ENCODE measurements at places on chromosomes 13 and 19.

DNA sequence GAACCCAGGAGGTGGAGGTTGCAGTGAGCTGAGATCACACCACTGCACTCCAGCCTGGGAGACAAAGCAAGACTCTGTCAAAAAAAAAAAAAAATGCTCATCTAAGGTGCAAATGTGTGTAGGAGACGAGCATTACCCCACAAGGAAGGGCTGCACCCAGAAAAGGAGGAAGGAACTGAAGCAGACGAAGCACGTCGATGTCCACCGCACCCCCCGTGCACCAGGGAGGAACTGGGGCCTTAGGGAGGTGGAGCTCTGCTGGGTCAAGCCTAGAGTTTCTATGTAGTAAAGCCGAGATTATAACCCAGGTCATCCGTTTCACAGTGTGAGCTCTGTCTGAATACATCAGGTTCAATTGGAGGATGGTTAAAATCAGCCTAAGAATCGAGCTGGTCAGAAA, 1.1 kb downstream of the VSTM1 start:
- DNase-seq, result no peak

DNA sequence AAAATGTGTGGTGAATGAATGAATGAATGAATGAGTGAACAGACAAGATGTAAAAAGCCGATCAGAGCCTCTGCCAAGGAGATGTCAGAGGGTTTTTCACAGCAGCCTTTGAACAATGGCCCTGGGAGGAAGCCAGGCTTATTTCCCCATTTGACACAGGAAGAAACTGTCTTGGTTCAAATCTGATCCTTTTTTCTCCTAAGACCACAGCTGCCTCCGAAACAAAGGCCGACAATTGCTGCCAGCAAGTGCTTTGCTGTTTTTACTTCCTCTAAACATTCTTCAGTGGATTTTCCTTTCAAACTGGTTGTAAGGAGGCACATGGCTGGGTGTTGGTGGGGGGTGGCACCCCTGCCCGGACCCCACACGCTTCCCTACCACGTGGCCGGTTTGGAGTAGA, 44.2 kb upstream of the HOMER3 start:
- no peak for DNase-seq

DNA sequence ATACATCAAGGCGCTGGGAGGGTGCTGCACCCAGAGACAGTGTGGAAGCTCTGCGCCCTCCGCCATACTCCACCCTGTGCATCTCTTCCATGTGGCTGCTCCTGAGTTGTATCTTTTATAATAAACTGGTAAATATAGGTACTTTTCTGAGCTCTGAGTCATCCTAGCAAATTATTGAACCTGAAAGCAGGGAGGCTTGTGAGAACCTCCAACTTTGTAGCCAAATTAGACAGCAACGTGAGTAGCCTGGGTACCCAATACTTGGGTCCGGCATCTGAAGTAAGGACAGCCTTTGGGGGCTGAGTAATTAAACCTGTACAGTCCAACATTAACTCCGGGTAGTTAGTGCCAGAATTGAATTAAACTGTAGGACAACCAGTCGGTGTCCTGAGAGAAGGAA, 57.4 kb downstream of the RUBCNL start:
- DNase-seq, result no peak

DNA sequence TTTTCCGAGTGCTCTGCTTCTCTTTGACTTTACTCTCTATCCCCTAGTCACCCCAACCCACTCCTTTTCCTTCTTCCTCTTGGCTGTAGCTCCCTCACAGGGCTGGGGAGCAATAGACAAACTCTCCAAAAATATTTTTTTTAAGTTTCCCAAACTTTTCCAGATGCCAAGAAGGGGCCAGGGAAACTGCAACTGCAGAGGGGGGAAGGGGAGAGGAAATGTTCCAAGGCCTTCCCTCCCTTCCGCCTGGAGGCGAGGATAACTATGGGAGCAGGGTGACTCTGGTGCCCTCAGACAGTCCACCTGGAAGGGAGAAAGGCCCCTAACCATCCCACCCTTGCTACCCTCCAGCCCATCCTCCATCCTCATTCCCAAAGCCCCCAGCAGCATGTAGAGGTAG, 49.4 kb downstream of the LYL1 start:
- no peak for DNase-seq

GRCh38 chr19:18586306-18586705, 2.3 kb upstream of the REX1BD start:
- no peak for DNase-seq

DNA sequence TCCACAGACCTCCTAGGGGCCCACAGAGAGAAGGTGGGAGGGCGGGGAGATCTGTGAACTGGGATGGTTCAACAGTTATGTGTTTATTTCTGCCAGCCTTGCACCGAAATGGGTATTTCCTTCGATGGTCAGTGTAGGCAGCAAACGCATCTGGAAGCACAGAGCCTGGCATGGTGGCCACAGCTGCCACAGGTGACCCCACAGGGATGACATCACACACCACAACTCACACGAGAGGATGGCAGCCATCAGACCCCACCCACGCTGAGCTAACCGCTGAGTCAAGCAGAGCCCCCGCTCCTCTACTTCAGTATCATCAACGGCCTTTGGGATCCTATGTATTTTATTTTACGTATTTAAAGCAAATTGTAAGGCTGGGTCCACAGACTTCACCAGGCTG, 37.4 kb downstream of the NAXD start:
- no peak for DNase-seq

GRCh38 chr19:41299046-41299754, 10.8 kb upstream of the CCDC97 start:
- DNase-seq, result no peak

- no peak for DNase-seq
Observed at GRCh38 chr19:3175781-3176714, 2.5 kb upstream of the S1PR4 start.

DNA sequence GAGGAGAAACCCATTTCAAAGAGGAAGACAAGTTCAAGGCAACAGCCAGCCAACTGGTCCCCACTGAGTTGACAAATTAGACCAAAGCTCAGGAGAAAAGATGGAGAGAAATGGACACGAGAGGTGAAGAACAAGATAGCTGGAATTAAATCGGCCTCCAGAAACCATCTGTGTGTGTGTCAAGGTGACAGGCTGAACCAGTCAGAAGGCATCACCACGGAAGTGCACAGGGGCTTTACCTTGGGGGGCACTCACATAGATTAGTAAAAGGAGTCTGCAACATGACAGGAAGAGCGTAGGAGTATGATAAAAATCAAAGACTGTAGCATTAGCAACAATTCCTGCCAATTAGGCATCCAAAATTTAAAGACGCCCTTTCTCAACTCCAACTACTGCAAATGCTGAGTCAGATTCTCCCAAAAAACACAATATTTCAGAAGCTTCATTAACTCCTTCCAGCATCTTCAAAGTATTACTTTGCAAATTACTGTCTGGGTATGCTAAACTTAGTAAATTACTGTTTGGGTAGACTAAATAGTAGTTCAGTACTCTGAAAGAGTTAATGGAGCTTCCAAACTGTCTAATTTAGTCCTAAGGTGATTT, 66.2 kb downstream of the FOXO1 start:
- DNase-seq, result no peak

DNA sequence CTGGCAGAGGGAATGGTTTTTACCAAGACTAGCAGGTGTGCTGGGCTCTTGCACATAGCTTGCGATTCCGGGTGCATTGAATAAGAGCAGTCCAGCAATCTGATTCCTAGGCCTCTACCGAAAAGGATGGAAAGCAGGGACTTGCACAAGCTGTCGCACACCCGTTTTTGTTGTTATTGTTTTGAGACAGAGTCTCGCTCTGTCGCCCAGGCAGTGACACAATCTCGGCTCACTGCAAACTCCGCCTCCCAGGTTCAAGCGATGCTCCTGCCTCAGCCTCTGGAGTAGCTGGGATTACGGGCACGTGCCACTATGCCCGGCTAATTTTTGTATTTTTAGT, 5.5 kb downstream of the EBI3 start:
- no peak for DNase-seq

GRCh38 chr19:36488846-36489117, 579 bp downstream of the ZNF566 start:
- peak; percentile 23 for DNase-seq

GRCh38 chr19:34990578-34991192, 9.4 kb upstream of the GRAMD1A start:
- no peak for DNase-seq

- DNase-seq, result no peak
Observed at GRCh38 chr19:29643361-29643935, 21.8 kb upstream of the PLEKHF1 start.

DNA sequence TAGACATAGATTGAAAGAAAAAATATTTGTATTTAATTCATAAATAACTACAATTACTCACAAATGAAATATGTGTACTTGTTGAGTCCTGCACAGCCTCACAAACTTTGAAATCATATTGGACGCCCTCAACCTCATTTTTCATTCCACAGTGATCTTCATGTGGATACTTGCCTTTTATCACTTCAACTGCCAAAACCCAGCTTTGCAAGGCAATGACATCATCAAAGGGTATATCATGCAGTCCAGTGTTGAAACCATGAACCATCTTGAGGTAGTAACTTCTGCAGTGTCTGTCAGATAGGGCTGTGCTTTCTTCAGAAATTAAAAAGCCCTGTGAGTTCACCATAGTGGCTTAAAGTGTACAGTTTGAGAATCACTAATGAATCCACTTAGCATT, 82.2 kb downstream of the HS6ST3 start:
- no peak for DNase-seq

- no peak for DNase-seq
Observed at GRCh38 chr13:19673473-19674430, 40.3 kb downstream of the MPHOSPH8 start.

DNA sequence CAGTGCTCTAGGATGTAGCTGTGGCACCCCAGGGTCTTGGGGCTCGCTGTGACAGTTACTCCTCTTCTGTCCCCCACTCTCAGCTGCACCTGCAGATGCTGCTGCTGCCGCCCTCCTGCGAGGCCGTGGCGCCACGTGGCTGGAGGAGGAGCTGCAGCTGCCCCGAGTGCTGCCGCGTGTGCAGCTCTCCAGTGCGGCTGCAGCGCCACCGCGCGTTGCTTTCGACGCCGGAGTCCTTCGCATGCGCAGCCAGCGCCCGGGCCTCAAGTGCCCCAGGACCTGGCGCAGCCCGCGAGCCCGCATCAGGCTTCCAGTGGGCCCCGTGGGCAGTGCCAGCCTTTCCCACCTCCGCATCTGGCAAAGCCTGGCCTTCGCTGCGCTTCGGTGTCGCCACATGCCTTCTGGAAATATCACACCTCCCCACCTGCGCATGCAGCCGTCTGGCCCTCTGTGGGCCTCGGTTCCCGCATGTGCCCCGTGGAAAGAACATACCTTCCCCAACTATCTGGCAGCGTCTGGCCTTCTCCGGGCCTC, 692 bp upstream of the ZNF580 start:
- DNase-seq, result no peak

GRCh38 chr19:39413911-39414608, 1.6 kb downstream of the PLEKHG2 start:
- DNase-seq, result no peak

DNA sequence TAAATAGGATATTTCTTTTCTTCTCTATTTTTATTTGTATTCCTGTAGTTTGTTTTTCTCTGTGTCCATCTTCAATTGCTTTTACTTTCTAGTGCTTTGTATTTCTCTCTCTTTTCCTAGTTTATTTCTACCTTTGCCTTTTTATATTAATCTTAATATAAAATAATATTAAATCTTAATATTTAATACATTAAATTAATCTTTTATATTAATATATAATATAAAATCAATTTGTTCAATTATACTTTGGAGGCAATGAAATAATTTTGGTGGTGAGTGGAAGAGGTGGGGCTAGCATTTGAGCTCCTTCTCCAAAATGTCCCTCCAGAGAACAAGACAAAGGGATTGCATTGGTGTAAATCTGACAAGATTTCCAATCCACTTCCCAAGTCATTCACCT, 6.3 kb upstream of the CPB2 start:
- DNase-seq, result no peak

GRCh38 chr19:3977242-3978143, 6.6 kb upstream of the DAPK3 start:
- DNase-seq, result no peak

GRCh38 chr13:58882516-58882915, 1251.0 kb downstream of the PCDH17 start:
- DNase-seq, result no peak

DNA sequence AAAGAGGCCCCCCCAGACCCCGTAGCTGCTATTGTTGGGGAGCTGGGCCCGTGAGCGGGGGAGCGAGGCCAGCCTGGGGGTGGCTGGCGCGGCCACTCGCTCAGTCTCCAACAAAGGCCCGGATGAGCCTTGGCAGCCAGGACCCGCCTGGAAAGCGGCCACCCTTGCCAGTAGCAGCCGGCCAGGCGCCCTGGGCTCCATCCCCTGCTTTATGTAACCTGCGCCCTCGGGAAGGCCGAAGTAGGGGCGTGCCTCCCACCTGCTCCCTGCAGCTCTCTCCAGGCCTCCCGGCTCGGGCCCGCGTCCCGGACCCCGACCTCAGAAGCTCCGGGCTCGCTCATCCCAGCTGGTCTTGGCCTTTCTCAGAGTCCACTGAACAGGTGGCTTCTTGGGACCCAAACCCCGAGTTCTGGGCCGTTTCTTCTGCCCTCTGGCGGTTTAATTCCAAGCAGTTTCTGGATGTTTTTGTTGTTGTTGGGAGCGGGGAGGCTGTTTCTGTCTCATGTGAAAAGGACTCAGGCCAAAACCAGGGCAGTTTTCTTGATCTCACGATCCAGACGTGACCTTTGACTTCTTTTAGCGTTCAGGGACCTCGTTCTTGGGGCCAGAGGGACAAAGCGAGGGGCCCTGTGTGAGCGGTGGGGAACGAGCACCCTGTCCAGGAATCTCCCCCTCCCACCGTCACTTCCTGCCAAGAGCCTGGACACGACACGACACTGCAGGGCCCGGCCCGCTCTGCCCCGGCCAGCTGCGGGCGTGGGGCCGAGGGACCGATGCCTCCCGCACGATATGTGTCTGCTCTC, 1.2 kb downstream of the CDC34 start:
- peak; percentile 73 for DNase-seq

Measured in anterior cingulate cortex (tissue), 58 donors.